NCI-H510A (cell line): ENCODE measurements at places on chromosomes 5 and 9.

- no peak for DNase-seq
Observed at GRCh38 chr9:115117999-115118878, at the start of gene TNC. TNC (minus strand) TSS chr9:115118157; CDS start chr9:115091018, 27,139 bp downstream.

- peak; percentile 63 for DNase-seq
Observed at GRCh38 chr9:132214027-132214622, 52.3 kb downstream of the NTNG2 start.

GRCh38 chr9:7467186-7467585 is 332.4 kb downstream of the DMAC1 start:
- DNase-seq: no peak

DNA sequence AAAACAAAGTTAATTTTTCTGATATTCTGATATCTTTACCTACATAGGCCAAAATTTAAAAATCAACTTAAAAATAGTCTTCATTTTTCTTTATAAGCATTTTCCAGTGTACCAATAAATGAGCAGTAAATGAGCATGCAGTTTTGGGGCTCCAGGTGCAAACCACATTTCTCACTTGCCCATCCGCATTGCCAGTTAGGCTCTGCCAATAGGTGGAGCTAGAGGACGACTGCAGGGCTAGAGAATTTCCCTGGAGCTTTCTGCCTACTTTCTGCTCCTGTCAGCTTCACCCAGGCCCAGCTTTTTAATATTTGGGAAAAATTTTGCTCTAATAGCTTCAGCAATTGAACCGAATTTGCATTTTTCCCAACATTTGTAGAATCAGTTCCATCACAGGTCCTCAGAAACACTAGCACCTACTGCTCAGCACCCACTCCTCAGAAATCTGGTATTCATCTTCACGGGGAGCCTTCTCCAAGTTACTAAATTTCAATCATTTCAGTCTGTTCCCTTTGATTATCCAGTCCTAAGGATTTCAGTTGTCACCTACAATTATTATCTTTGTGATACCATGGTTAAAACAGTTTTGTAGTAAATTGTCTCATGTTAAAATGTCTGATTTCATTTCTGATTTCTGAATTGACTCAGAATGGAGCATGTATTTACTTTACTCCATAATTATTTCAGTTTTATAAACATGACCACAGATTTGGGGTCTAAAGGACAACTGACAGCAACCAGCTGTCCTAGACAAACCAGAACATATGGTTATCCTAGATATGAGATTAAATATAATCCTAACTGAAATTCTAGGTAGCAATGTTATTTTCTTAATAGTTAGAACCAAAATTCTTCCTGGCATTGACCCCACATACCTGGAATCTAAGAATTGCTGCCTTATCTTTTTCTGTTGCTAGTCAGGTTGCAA is 104.6 kb upstream of the FAM174A start:
- no peak for DNase-seq

DNA sequence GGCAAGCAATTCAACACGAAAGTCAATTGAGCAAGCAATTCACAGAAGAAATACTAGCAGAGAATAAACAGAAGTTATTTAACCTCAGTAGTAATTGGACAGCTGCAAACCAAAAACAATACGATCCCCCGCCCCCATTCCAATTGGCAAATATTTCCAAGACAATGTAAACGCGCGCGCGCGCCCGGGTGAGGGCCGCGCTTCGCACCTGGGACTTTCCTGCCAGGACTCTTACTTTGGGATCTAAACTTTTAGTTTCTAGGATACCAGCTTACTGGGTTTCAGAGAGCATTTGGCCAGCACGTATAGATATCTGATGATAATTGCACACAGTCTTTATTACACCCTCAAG is 8.6 kb downstream of the RUFY1 start:
- DNase-seq: peak; percentile 41

DNA sequence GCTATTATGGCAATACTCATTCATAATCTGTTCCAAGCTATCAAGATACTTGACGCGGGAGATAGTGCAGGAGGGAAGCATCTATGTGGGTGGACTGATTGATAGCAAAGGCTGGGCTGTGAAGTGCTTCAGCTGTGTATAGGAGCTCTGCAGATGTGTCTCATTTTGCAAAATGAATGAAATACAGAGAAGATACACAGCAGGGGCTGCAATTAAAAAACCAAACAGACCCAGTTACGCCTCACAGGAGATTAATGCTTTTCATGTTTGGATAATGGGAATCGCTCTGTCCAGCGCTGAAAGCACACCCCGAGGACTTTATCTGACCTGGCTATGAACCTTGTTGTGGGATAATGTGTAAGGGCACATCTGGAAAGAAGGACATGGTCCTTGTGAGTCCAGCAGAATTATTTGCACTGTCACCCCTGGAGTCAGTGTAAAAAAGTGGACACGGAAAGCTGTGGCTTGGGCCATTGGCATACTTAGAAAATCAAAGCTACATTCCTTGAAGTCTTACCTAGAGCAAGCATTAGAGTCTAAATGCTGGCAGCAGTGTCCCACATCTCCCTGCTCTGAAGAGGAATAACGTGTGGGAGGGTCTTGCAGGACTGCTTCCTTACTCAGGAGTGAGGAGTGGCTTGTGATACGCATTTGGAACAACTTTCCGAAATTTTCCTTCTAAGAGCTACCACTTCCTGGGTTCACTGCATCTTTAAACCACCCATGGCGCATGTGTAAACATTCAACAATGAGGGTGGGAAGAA is 2.6 kb downstream of the SH3RF2 start:
- DNase-seq: no peak

- DNase-seq: peak; percentile 48
Observed at GRCh38 chr9:107749787-107750444, 260.3 kb upstream of the KLF4 start.

DNA sequence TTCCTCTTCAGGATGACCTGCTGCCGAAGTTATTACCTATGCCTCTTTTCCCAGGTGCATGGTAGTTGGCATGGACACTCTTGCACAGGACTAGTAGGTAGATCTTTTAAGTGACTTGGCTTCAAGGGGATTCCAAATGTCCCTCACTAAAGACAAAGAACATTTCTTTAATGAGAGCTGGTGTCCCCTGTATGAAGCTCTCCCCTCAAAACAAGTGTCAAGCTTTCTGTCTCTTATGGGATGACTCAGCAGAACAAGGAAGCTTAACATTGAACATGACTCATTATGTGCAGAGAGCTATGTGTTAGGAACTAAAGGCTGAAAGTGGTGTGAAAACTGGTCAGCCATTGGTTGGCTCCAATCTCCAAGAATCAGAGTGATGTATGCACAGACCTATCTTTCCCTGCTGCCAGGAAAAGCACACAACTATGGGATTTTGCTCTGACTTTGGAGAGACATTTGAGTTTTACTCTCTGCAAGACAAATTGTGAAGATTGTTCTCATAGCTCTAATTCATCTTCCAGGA is 120.5 kb downstream of the PRDM6 start:
- DNase-seq: no peak

GRCh38 chr9:134696433-134696832 is 54.8 kb downstream of the COL5A1 start:
- DNase-seq: no peak

- no peak for DNase-seq
Observed at GRCh38 chr9:1876891-1877496, 138.2 kb upstream of the SMARCA2 start.

- DNase-seq: no peak
Observed at GRCh38 chr5:138504799-138505198, 38.2 kb downstream of the ETF1 start.

- DNase-seq: no peak
Observed at GRCh38 chr5:60701321-60701968, 1.5 kb upstream of the DEPDC1B start.

GRCh38 chr9:15249042-15249818 is 57.8 kb downstream of the TTC39B start:
- no peak for DNase-seq

DNA sequence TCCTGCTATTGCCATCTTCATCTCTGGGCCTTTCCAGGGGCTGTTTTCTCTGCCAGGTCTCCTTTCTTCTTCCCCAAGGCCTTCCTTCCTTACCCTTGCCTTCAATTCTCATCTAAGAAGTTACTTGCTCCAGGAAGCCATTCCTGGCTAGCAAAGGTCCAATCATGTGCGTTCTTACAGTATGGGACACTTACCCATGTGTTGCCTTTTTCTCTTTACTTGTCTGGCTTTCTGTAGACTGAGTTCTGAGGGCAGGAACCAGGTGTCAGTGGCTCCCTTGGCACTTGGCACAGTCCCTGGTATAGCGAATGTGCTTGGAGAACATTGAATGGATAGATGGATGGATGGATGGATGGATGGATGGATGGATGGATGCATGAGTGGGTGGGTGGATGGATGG is 10.2 kb downstream of the FOXI1 start:
- no peak for DNase-seq

DNA sequence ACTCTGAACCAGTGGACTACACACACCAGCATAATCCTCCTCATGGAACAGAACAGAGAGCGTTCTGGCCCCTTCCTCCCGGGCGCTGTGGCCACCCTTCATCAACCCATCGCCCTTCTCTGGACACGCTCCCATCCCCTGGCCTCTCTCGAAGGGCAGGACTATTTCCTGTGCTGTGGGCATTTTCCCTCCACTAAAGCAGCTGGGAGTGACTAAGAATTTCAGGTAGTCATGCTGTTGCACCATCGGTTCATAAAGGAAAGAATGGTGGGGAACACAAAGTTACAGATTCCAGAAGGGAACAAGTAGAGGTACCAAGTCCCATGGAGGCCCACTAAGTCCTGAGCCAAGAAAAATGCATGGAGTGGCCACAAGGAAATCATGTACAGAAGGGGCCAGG is 68.6 kb downstream of the EPB41L4B start:
- DNase-seq: no peak

DNA sequence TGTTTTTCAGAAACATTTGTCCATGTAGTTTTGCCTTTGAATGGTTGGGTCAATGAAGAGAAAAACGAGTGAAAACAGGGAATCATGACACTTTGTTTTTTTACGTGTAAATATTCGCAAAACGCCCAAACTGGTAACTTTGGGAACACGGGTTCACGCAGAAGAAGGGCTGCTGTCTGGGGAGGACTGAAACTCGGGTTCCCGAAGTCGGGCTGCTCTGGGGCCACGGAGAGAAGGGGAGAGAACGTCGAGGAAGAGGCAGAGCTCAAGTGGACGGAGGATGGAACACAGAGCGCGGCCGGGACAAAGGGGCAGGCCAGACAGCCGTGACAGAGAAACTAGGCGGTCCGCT is 478 bp upstream of the SETD9 start:
- peak; percentile 56 for DNase-seq

DNA sequence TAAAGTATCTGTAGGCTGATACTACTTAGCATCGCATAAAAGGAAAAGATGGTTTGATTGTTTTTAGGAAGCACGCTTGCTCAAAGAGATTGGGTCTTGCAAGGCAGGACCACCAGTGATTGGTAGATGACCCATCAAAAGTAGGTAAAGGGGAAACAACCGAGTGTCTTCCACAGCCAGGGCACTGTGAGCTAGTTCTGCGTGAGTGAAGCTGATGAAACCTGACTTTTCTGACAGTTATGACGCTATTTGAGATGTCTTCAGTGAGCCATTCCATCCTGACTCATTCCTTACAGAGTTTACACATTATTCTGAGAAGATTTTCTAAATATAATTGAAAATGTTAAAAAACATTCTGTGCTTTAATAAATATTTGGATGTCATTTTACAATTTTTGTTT is 49.7 kb downstream of the BASP1 start:
- DNase-seq: no peak

DNA sequence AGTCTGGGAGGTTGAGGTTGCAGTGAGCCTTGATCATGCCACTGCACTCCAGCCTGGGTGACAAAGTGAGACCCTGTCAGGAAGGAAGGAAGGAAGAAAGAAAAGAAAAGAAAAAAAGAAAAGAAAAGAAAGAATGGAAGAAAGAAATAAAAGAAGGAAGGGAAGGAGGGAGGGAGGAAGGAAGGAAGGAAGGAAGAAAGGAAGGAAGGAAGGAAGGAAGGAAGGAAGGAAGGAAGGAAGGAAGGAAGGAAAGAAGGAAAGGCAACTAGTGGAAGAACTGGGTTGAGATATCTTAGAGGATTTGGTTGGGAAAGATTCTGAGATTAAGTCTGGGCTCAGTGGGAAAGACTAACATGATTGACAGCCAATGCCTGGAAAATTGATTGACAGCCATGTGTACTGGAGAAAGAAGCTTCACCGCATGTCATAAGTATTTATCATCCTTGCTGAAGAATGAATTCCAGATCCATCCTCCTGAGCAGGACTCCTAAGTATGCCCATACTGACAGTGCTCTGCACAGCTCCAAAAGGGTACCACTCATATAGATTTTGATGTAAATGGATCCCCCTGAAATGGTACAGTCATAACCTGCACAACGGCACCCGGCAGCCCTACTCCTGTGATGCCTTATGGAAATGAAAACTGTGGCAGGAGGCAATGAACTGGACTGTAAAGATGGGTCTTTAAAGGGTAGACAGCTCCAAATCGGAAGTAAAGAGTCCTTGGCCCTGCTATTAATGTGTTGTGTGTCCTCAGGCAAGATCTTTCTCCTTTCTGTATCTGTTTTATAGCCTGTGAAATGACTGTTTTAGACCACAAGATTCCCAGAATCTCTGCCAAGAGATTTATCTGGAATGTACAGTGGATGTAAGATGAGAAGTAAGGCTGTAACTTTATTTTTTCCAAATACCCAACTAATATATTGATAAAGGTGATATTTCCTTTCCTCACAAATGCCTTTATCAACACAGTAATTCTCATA is 16.9 kb upstream of the ADRA1B start:
- DNase-seq: no peak

DNA sequence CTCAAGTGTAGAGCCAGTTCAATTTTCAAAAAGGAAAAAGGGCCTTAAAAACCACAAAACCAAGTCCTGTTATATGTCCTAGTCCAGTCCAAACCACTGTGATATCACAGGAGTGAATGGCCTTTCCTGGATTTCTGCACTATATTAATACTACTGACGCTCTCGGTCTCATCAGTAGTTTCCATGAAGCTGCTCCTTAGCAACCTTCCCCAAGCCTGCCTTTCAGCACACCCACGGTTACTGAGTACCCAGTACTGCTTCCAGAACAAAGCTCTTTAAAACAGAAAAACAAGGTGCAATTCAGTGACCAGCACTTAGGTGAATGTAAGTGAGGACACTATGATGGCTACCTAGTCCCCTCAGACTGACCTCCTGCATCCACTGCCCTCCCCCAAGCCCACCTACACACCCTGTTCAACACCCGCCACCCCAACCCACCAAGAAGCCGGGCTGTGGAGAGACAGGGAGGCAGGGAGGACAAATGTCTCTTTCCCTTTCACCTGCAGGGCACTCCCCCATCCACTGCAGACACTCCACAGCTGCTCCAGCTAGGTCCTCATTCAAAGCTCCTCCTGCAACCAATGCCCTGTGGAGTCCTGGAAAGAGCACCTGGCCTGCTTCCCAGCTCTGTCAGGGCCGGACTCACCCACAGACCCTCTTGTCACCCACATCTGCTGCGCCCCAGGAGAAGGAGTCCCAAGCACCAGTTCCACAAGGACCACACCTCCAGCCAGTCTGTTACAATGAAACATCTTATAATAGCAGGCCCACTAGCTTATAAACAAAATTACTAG is 25.9 kb downstream of the PSMB7 start:
- peak; percentile 64 for DNase-seq

DNA sequence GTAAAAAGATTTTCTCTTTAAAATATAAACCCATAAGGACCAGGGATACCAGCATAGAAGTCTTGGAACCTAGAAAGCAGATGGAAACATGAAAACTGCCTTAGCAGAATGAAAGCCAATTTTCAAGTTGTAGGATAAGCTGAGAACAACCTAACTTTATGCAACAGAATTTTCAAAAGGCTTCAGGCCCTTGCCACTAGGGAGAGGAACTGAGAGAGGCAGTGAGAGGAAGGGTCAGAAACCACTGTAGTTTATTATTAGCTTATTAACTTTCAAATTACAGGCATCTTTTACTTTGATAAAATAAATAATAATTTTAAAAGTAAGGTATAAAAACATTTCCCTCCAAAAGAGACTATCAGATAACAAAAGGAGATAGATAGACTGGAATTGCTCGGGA is 33.4 kb downstream of the FAM81B start:
- no peak for DNase-seq
